T-cell (primary cell): ENCODE measurements at places on chromosomes 5 and 9. TPM values are rescaled to one million over a fixed set of nuclear protein-coding genes. Genes with fewer than 3 reads are reported as not detected.

DNA sequence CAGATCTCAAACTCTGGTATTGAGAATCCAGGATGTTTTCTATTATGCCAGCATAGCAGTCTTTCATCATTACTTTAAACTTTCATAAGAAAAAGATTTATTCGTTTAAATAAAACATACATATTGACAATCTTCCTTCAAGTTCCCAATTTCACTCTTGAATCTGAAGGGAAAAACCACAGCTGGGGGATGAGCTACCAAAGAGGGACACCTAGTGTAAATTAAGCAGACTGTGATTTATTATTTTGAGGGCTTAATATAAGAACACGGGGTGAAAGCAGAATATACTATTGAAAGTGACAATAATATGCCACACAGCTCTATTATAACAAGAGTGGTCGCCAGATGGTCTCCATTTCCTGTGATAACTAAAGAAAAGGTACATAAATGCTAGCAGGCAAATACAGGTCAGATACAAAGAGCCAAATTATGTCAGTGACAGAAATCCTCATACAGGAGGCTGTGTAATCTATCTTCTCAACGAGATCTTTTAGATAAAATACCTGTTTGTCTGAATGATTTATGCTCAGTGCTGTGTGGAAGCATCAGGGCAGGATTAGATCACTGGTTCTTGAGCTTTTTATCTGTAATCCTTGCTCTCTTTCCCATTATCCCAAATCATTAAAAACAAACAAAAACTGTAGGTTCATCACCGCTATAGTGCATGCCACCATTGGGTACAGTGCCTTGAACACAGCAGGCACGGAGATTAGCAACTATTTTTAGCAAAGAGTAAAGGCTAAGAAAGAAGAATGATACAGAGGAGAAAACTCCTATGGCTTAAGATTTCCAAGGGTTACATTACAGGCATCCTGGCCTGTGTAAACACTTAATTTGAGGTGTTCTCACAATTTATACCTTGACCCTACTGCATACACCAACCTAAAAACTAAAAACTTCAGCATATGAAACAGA, 116.6 kb downstream of the DROSHA start:
- H3K27me3 ChIP-seq: no peaks in the 10 kb centered on the region
- no peaks in the 10 kb centered on the region for H3K4me1 ChIP-seq
- H3K27ac ChIP-seq: no peak overlapping the region
- peaks cover 75% of the 10 kb centered on the region for H3K36me3 ChIP-seq
- H3K4me3 ChIP-seq: no peak overlapping the region

- no peak for DNase-seq
- no peak overlapping the region for H3K4me3 ChIP-seq
- H3K27ac ChIP-seq: no peak overlapping the region
- no peaks in the 10 kb centered on the region for H3K4me1 ChIP-seq
- peaks cover 3% of the 10 kb centered on the region for H3K27me3 ChIP-seq
These were observed 1.3 kb upstream of the OR1J1 start for GRCh38 chr9:122479062-122479461.

DNA sequence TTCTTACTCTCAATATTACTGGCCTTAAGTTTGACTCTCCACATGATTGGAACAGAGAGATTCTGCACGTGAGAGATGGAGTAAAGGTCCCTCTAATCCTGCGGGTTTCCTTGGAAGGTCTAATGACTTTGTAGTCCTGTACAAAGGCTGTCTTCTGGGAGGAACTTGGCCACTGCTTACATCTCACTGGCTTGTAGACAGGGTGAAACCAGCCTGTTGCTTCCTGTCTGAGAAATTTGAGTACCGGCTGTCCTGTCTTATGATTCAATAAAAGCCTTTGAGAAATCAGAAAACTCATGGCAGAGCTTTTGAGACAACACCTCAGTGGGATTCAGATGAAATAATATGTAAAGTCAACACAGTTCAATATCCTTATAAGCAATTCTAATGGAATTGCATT, 43.0 kb downstream of the IL31RA start:
- H3K27me3 ChIP-seq: peaks cover 13% of the 10 kb centered on the region
- peaks cover 7% of the 10 kb centered on the region for H3K4me1 ChIP-seq
- DNase-seq: no peak
- H3K36me3 ChIP-seq: no peaks in the 10 kb centered on the region
- no peak overlapping the region for H3K4me3 ChIP-seq
- H3K27ac ChIP-seq: no peak overlapping the region

- no peak for DNase-seq
- H3K36me3 ChIP-seq: peaks cover 11% of the 10 kb centered on the region
- H3K27ac ChIP-seq: no peak overlapping the region
- H3K4me3 ChIP-seq: no peak overlapping the region
These were observed 25.4 kb downstream of the EXOC3 start for GRCh38 chr5:468401-468800.

DNA sequence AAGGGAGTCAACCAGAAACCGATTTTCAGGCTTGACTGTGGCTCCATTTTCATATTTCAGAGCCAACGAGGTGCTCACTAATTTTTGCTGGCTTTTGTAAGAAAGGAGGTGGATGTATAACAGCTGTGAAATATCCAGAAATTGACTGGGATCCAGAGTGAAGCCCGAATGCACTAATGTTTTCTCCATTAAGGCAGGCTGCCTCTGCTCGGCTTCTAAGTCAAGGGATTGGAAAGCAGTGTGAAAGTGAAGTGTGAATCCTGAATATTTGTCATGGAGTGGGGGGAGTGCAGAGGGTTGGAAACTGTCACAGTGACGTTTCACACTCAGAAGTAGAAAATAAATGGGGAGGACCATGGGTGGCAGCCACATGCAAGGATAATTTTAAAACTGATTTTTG, 237.4 kb downstream of the GOLPH3 start:
- no peaks in the 10 kb centered on the region for H3K36me3 ChIP-seq
- DNase-seq: no peak
- H3K4me1 ChIP-seq: no peaks in the 10 kb centered on the region
- H3K27me3 ChIP-seq: peaks cover 3% of the 10 kb centered on the region
- no peak overlapping the region for H3K4me3 ChIP-seq

DNA sequence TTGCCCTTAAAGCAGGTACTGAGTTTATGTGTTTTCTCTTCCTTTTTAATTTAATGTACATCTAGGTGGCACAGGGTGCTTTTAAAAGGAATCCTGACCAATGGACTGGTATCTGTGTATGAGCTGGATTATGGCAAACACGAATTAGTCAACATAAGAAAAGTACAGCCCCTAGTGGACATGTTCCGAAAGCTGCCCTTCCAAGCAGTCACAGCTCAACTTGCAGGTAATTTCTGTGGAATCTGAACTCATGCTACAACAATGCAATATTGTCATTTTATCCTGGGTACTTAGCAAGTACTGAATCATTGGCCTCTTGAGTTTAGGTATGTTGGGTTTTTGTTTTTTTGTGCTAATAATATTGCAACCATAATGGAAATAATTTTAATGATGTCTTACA, 14.4 kb upstream of the TMOD1 start:
- no peaks in the 10 kb centered on the region for H3K27me3 ChIP-seq
- no peak overlapping the region for H3K4me3 ChIP-seq
- DNase-seq: no peak
- no peak overlapping the region for H3K27ac ChIP-seq
- H3K36me3 ChIP-seq: peaks cover 4% of the 10 kb centered on the region

- H3K4me1 ChIP-seq: no peaks in the 10 kb centered on the region
- peaks cover 28% of the 10 kb centered on the region for H3K36me3 ChIP-seq
- no peaks in the 10 kb centered on the region for H3K27me3 ChIP-seq
These were observed 16.7 kb downstream of the ATPSCKMT start for GRCh38 chr5:10233011-10233410.

GRCh38 chr9:108049671-108050494, 560.3 kb upstream of the KLF4 start:
- H3K27ac ChIP-seq: no peak overlapping the region
- no peaks in the 10 kb centered on the region for H3K36me3 ChIP-seq
- H3K4me3 ChIP-seq: no peak overlapping the region

DNA sequence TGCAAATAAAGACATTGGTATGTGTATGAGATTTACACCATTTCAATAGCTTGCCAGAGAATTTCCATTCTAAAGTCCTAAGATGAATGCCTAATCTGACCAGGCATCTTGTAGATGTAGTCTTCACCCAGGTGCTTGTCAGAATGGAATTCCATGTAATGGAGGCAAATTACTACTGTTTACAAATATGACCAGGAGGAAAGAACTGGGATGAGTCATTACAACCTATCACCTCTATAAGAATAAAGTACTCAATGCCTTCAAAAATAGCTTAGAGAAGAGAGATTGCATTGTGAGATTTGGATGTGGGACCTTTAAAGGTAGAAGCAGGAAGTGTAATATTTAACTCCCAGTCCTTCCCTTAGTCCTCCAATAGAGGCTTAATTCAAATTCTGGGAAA, 507.0 kb upstream of the PTGER4 start:
- no peaks in the 10 kb centered on the region for H3K27me3 ChIP-seq
- no peak for DNase-seq
- no peak overlapping the region for H3K4me3 ChIP-seq
- H3K27ac ChIP-seq: no peak overlapping the region
- H3K36me3 ChIP-seq: no peaks in the 10 kb centered on the region

- no peak for DNase-seq
- H3K4me3 ChIP-seq: no peak overlapping the region
- H3K36me3 ChIP-seq: no peaks in the 10 kb centered on the region
- H3K27me3 ChIP-seq: no peaks in the 10 kb centered on the region
These were observed 17.2 kb downstream of the EBF1 start for GRCh38 chr5:159082474-159082873.

GRCh38 chr9:9621355-9621940, 991.4 kb downstream of the PTPRD start:
- H3K27ac ChIP-seq: no peak overlapping the region
- H3K27me3 ChIP-seq: no peaks in the 10 kb centered on the region

DNA sequence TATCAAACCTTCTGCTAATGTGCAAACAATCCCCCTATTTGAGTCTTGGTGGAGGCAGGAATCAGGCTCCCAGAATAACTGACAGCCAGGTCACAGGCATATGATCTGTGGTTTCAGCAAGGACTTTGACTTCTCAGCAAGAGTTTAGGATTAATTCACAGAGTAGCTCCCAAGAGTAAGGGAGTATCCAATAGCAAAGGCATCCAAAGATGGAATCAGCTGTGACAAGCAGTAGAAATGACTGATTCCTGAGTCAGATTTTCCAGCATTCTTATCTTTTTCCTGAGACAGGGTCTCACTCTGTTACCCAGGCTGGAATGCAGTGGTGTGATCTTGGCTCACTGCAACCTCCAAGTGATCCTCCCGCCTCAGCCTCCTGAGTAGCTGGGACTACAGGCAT, 108.3 kb downstream of the EPB41L4A start:
- DNase-seq: no peak
- no peaks in the 10 kb centered on the region for H3K4me1 ChIP-seq
- H3K27me3 ChIP-seq: peaks cover 2% of the 10 kb centered on the region
- H3K36me3 ChIP-seq: no peaks in the 10 kb centered on the region
- no peak overlapping the region for H3K27ac ChIP-seq

- H3K36me3 ChIP-seq: no peaks in the 10 kb centered on the region
- H3K27ac ChIP-seq: no peak overlapping the region
- DNase-seq: no peak
- peaks cover 4% of the 10 kb centered on the region for H3K27me3 ChIP-seq
- H3K4me1 ChIP-seq: no peaks in the 10 kb centered on the region
These were observed 27.4 kb downstream of the LHX2 start for GRCh38 chr9:124038790-124039633.

- H3K27ac ChIP-seq: peak overlapping the region; percentile 39
- peak; percentile 8 for DNase-seq
- H3K36me3 ChIP-seq: no peaks in the 10 kb centered on the region
- H3K27me3 ChIP-seq: no peaks in the 10 kb centered on the region
These were observed 566 bp upstream of the FOCAD start for GRCh38 chr9:20683351-20684034.

DNA sequence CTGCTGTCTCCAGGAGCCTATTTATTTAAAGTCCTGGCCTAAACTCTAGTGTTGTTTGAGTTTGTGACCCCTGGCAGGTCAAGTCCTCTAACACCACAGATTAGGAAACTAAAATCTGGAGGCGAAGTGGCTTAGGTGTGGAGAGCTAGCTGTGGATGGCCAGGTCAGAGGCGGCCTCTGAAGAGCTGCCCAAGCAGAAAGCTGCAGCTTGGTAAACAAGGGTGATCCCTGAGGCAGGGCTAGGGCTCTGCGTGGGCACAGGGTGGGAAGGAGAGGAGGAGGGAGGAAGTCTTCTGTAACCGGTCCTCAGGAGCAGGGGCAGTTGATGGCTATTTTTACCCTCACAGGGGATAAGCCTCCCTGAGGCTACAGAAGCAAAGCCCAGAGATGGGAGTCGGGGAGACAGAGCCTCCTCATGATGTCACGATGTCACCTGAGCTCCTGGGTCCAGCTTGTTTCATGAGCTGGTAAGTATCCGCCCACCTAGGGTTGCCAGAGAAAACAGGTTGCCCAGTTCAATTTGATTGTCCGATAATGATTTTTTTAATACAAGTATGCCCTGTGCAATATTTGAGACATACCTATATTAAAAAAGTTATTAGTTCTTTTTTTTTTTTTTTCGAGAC, 25.9 kb upstream of the BOD1 start:
- H3K4me1 ChIP-seq: no peaks in the 10 kb centered on the region
- no peaks in the 10 kb centered on the region for H3K27me3 ChIP-seq
- H3K36me3 ChIP-seq: no peaks in the 10 kb centered on the region
- no peak for DNase-seq

DNA sequence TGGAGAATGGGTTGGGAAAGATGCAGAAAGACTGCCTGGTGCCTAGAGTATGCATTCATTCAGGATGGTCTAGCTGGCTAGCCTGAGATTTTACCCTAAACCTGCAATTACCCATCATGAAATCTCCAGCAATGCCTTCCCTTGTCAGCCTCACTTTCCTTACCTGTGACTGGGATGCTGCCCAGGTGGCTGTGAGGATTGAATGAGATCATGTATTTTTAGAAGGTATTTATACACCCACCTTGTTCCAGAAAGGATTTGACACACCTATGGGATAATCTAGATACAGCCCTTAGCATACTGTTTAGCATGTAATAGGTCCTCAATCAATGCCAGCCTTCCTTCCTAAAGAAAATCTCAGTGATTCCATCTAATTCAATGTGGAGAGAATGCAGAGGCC, 561.4 kb downstream of the CDK5RAP2 start:
- H3K27ac ChIP-seq: no peak overlapping the region
- DNase-seq: no peak
- H3K36me3 ChIP-seq: no peaks in the 10 kb centered on the region
- H3K4me3 ChIP-seq: no peak overlapping the region

DNA sequence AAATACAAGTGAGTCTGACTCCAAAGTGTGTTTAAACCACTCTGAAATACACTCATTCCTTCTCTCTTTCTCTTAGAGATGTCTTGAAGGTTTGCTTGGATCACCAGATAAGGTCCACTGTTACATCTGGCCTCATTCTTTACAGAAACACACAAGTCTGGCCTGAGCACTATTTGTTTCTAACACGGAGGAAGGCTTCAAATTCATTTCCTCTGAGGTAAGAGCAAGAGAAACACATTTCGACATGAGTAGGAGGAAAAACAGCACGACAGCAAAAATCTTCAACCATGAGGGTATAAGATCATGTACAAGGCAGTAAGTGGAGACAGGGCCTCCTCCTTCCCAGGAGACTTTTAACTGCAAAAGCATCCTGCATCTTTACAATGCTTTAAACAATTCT, 8.0 kb downstream of the SIL1 start:
- no peak overlapping the region for H3K27ac ChIP-seq
- no peak for DNase-seq
- H3K36me3 ChIP-seq: peaks cover 4% of the 10 kb centered on the region
- no peaks in the 10 kb centered on the region for H3K27me3 ChIP-seq
- no peaks in the 10 kb centered on the region for H3K4me1 ChIP-seq

The ADAMTS16 gene
- total RNA-seq: 0.09 TPM

The ZNF462 gene
- 2.5 TPM for total RNA-seq

The LIX1 gene
- not detected for total RNA-seq

The CD74 gene
- total RNA-seq: 512 TPM

The ENG gene
- 16.7 TPM for total RNA-seq

The C9orf43 gene
- total RNA-seq: 1.1 TPM

The GTF3C5 gene
- 80.0 TPM for total RNA-seq

The SLC25A2 gene
- 0.92 TPM for total RNA-seq

The GKAP1 gene
- 11.4 TPM for total RNA-seq

The ZNF367 gene
- total RNA-seq: 5.8 TPM

The NCS1 gene
- total RNA-seq: 0.51 TPM
